ENCODE measurements at places on chromosomes 7 and 10. TPM values are rescaled to one million over a fixed set of nuclear protein-coding genes. Genes with fewer than 3 reads are reported as not detected.

- no peak for DNase-seq
Measured at GRCh38 chr7:107998660-107999480, 4.1 kb downstream of the LAMB1 start.

DNA sequence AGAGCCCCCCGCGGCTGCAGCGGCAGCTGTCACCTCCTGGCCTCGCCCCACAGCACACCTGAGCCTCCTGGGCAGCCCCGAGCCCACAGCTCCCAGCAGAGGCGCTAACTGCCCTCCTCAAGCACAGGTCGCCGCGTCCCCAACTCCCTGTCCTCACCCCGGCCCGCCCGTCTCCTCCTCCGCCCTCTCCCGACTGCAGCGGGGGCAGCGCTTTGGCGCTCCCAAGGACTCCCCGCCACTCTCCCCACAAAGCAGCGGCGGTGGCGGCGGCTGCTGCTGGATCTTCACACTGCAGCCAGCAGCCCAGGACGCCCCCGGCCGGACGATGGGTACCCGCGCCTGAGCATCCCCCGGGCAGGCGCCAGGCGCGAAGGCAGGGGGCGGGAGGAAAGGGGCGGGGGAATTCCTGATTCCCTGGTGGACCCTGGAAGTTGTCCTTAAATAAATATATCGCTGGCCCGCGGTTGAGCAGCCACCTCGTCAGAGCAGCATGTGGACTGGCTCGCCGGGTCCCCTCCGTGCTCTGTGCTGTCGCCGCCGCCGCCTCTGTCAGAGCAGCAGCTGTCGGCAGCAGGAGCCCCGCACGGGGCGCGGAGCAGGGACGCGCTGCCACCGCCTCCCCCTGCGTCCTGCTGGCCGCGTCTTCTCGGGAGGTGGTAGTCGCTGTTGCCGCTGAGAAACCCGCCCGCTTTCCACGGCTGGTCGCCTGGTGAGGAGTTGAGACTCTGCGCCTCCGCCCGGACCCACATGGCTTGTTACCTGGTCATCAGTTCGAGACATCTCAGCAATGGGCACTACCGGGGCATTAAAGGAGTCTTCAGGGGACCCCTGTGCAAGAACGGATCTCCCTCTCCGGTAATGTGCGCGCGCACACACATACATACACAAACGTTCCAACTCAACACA lies at the start of gene ZNF804B:
Gene ZNF804B, plus strand, starts transcription at position 471 of the 906 bp plus-strand sequence. Its CDS starts 277 bp downstream, at position 748.
- DNase-seq: no peak

GRCh38 chr10:126803394-126803793 lies 101.8 kb upstream of the DOCK1 start:
- no peak for DNase-seq

GRCh38 chr7:10634239-10634638 lies 339.4 kb upstream of the PHF14 start:
- no peak for DNase-seq

DNA sequence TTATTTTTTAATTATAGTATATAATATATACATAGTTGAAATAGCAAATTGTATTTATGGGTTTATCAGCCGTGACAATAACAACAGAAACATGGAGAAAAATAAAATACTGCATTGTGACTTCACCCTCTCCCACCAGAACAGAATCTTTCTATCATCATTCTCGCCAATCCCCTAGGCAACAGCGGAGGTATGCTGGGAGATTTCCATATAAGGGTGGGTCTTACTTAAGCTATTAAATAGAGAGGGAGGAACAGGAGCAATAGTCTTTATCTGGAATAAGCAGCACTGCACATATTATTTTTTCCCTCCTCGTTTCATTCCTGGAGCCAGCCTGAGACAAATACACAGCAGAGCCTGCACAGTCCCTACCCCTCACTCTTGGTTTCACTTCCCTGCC lies 1214.9 kb downstream of the XPNPEP1 start:
- DNase-seq: no peak

DNA sequence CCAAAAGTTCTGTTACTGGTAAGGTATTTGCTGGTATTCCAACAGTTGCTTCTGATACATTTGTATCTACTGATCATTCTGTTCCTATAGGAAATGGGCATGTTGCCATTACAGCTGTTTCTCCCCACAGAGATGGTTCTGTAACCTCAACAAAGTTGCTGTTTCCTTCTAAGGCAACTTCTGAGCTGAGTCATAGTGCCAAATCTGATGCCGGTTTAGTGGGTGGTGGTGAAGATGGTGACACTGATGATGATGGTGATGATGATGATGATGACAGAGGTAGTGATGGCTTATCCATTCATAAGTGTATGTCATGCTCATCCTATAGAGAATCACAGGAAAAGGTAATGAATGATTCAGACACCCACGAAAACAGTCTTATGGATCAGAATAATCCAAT lies 131.0 kb downstream of the AASS start:
- DNase-seq: no peak

GRCh38 chr10:117454502-117454901 lies 79.3 kb upstream of the PDZD8 start:
- DNase-seq: no peak

DNA sequence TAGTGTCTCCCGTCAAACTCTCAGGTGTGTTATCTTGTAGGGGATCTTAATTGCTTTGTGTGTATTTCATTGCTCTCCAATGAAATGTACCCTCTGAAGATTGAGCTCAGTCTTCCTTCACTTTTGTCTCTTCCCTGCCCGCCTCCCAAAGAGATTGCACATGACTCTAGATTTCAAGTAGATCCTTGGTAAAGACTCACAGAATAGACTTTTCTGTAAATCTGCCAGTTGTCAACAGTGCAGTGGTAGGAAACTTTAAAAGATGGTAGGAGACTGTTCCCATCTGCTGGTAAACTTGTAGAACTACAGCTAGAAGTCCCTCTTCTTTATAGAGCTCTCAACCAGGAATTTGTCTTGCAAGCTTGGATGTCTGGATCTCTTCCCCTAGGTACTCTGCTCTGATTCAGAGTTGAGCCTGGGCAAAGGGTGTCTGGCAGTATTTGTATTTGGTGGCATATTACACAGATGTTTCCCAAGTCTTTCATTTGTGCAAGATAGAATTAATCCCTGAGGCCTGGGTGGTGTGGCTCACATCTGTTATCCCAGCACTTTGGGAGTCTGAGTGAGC lies 9.6 kb downstream of the CCL26 start:
- peak; percentile 58 for DNase-seq

GRCh38 chr7:27510541-27510940 lies 152.1 kb downstream of the HIBADH start:
- no peak for DNase-seq

GRCh38 chr10:51867956-51868355 lies 168.6 kb upstream of the CSTF2T start:
- no peak for DNase-seq

DNA sequence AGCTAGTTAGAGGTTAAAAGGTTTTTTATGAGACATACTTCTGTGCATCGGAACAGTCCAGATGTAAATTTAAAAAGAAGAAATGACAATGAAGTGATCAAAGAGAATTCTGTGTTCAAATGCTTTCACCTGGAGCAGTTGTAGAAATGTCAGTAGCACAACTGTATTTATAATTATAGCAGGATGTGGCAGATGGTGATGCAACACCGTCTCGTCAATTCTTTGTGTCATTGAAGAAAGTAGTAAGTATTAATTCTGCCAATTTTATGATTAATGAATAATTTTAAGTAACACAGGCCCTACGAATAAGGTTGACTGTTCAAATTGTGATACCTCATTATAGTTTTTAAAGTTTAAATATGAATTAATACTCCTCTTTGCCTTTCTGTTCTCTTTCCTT lies 171.1 kb downstream of the ADK start:
- DNase-seq: no peak

DNA sequence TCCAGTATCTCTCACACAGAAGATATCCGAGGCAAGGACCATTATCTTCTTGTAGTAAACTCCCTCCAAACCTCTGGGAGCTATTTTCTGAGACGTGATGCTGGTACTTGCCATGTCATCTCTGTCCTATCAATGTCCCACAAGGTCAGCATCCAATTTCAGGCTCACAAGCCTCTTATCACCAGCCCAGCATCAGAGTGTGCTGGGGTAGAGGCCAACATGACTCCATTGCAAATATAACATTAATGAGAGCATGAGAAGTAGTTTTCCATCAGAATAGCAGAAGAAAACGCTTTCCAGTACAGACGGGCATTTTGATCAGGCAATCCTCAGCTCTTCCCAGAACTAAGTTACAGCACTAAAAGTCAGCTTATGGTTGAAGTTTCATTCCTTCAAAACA lies 5.6 kb downstream of the MORN4 start:
- DNase-seq: no peak

GRCh38 chr10:329361-330099 lies 194.3 kb downstream of the ZMYND11 start:
- peak; percentile 60 for DNase-seq

DNA sequence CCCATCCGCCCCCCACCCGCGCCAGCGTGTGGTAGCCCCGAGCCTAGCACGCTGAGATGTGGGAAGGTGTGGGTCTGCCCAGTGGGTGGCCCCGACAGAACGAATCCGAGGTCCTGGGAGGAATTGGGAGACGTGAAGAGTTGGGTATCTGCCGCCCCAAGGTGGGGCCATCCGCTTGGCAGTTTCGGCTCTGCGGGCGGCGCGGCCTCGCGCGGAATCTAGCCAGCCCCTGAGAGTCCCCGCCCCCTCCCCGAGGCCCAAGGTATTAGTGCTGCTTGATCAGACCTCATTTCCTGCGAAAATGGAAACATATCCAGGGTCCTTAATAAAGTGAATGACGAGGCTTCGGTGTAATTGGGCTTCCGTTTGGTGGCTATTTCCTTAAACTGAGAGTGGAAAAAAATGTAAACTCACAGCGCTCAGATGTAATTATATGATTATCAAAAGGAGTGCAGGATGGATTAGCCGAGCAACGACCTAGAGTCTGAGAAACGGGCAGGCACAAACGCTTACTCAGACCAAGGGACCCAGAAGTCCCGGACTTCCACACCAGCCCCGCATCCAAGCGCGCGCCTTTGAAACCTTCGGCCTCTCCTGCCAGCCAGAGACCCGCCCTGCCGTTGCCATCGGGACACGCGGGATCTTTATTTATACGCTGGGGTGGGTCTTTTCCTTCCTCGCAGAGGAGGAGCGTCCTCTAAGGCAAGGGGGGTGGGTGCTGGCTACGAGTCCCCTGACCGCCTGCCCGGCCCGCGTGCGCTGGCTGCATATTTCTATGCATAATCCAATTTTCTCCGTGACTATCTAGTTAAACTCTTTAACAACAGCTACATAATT lies 12.8 kb downstream of the LBX1 start:
- peak; percentile 60 for DNase-seq

DNA sequence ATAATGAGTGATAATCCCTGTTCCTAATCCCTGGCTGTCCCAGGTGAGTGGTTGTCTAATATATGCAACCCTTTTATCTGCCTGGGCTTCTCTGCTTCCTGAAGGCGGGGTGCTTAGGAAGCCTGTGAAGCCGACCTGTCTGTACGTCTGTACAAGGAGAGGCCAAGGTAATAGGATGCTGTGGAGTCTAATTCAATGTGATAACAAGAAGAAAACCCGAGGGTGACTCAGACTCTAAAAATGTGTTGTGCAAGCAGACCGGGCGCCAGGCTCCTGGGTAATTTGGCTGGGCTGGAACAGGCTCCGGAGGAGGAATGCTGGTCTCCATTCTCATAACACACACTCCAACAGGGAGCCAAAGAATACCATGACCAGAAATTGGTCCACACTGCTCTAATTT lies 43.6 kb downstream of the THNSL1 start:
- no peak for DNase-seq

Gene CRTAC1
- not detected for total RNA-seq

Gene CFAP70
- total RNA-seq: 0.33 TPM

Gene CHAT
- 0.24 TPM for total RNA-seq

Gene IL6
- 0.35 TPM for total RNA-seq

Gene MKRN1
- 67.5 TPM for total RNA-seq
